Activated CD4-positive, alpha-beta T cell treated with anti-CD3 and anti-CD28 coated beads, Interleukin-2, amount 50 U/mL, for 1 hour (primary cell): ENCODE measurements at places on chromosomes 11 and 22.

DNA sequence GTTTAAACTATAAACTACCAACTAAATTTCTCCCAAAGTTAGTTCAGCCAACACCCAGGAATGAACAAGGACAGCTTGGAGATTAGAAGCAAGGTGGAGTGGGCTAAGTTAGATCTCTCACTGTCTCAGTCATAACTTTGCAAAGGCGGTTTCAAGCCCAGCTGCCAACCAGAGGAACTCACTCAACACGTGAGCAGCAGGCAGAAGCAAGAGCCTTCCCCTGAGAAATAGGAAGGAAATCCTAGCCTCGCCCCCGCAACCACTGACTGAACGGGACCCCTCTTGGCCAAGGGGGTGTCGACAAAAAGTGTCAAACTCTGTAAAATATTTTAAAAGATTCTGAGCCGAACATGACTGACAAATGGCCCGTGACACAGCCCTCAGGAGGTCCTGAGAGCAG, 4.4 kb upstream of the KRTAP5-9 start:
- DNase-seq: no peak

GRCh38 chr11:94796863-94797262, 28.7 kb downstream of the AMOTL1 start:
- DNase-seq: no peak

DNA sequence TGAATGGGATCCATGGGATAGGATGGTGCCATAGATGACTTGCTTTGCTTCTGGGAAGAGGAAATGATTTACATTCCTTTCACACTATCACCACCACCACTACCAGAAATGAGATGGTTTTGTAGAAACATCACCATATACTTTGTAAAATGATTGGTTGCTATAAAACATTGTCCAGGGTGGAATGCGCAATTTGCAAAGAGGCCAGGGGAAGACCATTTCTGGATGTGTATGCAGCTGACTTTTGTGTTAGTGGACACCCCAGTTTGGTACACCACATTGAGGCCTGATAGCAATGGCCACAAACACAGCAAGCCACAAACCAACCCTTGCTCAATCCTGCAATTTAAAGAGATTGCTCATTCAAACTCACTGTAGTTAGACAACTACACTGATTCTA, 56.7 kb upstream of the RCN1 start:
- DNase-seq: no peak

DNA sequence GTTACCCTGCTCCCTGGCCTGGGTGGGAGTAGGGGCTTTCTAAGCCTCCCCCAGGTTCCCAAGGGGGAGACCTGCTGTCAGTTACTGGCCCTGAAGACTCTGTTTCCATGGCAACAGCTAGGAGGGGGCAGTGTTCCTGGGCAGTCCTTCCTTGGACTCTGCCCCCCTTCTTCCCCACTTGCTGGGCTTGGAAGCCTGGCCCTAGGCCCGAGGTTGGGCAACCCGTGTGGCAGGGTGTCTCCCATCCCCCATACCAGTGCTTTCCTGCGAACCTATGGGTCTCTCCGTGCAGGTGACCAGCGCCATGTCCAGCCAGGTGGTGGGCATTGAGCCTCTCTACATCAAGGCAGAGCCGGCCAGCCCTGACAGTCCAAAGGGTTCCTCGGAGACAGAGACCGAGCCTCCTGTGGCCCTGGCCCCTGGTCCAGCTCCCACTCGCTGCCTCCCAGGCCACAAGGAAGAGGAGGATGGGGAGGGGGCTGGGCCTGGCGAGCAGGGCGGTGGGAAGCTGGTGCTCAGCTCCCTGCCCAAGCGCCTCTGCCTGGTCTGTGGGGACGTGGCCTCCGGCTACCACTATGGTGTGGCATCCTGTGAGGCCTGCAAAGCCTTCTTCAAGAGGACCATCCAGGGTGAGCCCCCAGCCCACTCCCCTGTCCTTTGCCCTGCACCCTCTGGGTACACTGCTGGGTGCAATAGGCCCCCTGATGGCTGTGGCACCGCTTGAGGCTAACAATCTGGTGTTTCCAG, 1.7 kb downstream of the ESRRA start:
- no peak for DNase-seq

DNA sequence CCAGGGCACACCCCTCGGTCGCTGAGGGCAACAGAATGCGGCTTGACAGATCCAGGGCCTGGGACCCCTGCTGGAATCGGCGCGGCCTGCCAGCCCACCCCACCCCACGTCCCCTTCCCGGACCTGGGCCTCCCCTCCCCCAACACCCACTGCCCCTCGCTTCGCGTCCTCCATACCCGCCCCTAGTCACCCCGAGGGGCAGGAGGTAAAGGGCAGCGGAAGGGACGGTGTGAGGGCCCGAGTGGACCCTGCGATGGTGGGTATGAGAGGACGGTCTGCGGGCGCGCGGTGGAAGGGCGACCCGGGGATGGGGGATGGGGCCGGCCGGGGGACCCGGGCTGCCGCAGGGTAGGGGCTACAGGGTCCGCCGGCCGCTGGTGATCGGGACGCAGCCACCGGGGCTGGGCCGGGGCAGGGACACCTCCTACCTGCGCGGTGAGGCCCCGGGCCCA, 311 bp downstream of the APBB1 start:
- DNase-seq: no peak

DNA sequence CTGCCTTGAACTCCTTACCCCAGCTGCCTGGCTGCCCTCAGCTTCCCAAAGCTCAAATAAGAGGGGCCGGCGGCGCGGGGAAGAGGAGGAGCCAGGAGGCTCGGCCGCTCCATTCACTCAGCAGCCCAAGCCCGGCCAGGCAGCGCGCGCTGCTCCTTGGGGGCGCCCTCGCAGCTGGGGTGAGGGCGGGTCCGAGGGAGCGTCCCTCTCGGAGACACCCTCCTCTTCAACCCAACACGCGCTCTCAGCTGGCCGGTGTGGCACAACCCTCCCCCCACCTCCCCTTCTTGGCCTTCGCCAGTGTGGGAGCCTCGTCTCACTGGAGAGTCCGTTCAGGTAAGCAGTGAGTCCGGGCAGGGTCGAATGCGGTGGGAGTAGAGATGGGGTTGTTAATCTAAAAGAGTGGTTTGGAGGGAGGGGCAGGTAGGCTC, at the start of gene WT1:
TSS of gene WT1 (minus strand) at position 29 of the 431 bp plus-strand sequence.
- no peak for DNase-seq

- DNase-seq: no peak
These were observed 14.5 kb downstream of the SERPINH1 start for GRCh38 chr11:75576499-75576918.

- no peak for DNase-seq
These were observed 138.1 kb downstream of the SHANK2 start for GRCh38 chr11:71114124-71114851.

DNA sequence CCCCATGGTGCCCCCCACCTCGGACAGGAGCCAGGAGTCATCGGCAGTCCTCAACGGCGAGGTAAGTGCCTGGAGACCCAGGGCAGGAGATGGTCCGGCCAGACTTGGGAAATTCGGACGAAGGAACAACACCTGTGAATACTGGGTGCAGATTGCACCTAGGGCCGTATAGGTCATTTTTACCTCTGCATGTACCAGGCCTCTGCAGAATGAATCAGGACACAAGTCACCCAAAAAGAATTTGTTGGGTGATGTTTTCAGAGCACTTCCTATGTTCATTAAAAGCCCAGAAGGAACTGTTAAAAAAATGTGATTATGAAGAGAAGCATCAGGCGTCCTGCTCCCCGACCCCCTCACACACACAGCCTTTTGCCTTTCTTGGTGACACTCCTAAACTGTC, 93.9 kb downstream of the C11orf91 start:
- DNase-seq: no peak

GRCh38 chr11:108346451-108346850, 120.9 kb downstream of the C11orf65 start:
- no peak for DNase-seq

GRCh38 chr11:72739240-72740059, 12.8 kb downstream of the ARAP1 start:
- no peak for DNase-seq

DNA sequence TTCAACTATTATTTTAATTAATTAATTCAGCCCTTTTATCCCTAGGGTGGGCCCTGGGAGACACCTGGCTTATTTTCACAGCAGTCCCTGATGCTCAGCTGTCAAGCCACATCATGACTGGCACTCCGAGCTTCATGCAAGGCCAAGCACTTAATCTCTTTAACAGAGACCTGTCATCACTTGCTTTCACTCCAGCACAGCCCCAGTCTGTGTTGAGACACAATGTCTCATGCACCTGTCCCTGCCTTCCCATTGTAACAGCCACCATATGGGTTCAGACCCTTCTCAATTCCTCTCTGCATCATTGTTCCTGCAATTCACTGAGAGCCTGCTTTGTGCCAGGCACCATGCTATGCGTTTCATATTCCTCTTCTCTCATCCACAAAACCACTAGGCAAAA, 222.2 kb upstream of the TENM4 start:
- DNase-seq: no peak

DNA sequence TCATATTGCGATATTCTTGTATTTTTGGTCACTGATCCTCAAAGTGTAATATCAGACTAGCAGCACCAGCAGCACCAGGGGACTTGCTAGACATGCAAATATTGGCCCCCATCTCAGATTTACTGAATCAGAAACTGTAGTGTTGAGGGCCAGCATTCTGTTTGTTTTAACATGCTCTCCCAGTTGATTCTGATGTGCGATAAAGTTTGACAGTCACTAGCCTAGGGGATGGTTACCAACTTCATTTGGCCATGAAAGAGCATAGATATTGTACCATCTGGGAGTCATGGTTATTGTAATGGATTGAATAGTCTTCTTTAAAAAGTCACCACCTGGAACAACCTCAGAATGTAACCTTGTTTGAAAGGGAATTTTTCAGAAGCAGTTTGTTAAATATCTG, 1090.4 kb upstream of the RAG2 start:
- DNase-seq: no peak

- no peak for DNase-seq
These were observed 196.5 kb downstream of the TENM4 start for GRCh38 chr11:79244241-79244772.

DNA sequence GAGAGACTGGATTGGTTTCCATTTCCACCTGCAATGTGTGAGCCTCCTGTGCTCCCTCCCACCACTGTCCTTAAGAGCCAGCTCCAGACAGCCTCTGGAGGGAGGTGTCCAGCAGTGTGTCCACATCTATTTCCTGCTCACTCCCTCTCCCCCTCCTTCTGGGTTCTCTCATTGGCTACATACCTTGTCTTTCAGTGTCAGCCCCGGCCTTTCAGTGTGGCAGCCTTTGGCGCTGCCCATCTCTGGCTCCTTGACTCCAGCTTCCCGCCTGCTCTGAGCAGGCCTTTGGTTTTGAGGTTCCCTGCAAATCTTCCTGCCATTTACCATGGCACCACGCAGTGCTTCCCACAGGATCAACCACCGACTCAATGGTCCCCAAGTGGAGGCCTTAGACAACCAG, 19.0 kb upstream of the PTPRJ start:
- no peak for DNase-seq
